Aorta (tissue), 5 donors: ENCODE measurements at places on chromosomes 7 and 10. TPM values are rescaled to one million over a fixed set of nuclear protein-coding genes. Genes with fewer than 3 reads are reported as not detected.
A peak's percentile ranks its signal among the peaks of the same experiment; 100 is the strongest.

The FXYD4 gene
- total RNA-seq, result not detected

The KMT2E gene
- 143 TPM for total RNA-seq

The PPP1R17 gene
- total RNA-seq, result not detected

The PRKAR2B gene
- 4.0 TPM for total RNA-seq

The DLG5 gene
- 50.5 TPM for total RNA-seq

The CLDN3 gene
- total RNA-seq, result not detected

The PIK3CG gene
- 11.8 TPM for total RNA-seq

GRCh38 chr10:71770789-71771188 lies 2.5 kb downstream of the VSIR start:
- H3K4me3 ChIP-seq, result no peak overlapping the region
- H3K27ac ChIP-seq, result peak overlapping the region; percentile 98
- no peaks in the 10 kb centered on the region for H3K27me3 ChIP-seq
- DNase-seq, result peak; percentile 72
- no peaks in the 10 kb centered on the region for H3K4me1 ChIP-seq

DNA sequence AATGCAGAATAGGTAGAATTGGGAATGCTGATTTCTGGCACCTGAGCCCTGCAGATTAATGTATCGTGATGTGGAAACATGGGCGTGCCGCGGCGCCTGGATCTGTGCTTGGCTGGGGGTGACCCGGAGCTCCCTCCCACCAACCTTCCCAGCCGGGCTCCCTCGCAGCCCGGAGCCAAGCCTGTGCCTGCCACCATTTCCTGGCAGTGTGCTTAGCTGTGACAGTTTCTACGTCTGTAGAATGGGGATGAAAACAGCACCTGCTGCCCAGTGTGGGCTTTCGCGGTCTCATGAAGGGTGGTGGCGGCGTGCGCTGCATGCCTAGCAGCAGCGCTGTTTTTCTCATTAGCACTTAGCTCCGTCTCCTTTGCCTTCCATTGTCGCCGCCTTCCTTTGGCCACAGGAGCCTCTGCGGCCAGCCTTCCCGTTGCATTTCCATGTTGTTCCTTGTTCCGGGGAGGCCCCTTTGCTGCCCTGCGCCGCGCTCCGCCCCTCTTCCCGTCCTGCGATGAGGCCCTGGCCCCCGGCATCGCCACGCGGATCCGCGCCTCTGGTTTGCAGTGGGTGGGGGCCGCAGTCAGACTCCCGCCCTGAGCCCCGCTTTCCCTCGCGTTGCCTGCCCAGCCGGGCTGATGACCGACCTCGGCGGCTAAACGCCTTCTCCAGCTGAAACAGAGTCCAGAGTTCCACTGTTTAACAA lies 84.2 kb downstream of the CUL1 start:
- no peaks in the 10 kb centered on the region for H3K27me3 ChIP-seq
- peaks cover 3% of the 10 kb centered on the region for H3K36me3 ChIP-seq
- no peak overlapping the region for H3K27ac ChIP-seq
- no peak overlapping the region for H3K4me3 ChIP-seq

- no peak for DNase-seq
- H3K27me3 ChIP-seq, result no peaks in the 10 kb centered on the region
- no peak overlapping the region for H3K27ac ChIP-seq
- H3K4me3 ChIP-seq, result no peak overlapping the region
These were observed 31.3 kb upstream of the ATP6V0A4 start for GRCh38 chr7:138829335-138829734.

DNA sequence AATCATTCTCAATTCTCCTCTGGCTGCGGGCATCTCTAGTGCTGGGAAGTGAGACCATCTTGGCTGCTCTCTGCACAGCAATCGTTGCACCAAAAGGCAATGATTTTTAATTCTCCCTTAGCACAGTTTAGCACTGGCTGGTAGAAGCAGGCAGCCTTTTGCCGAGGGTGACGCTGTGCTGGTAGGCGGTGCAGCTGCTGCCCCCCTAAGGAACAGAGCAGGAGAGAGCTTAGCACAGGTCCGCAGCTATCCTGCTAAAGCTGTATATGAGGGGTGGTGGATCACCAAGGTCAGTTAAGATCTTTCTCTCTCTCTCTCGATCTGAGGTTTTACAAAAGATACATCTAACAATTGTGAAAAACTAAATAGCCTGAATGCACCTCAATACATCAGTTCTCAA lies 390.1 kb downstream of the GATA3 start:
- DNase-seq, result no peak
- H3K27ac ChIP-seq, result no peak overlapping the region
- H3K4me3 ChIP-seq, result no peak overlapping the region
- peaks cover 1% of the 10 kb centered on the region for H3K27me3 ChIP-seq

DNA sequence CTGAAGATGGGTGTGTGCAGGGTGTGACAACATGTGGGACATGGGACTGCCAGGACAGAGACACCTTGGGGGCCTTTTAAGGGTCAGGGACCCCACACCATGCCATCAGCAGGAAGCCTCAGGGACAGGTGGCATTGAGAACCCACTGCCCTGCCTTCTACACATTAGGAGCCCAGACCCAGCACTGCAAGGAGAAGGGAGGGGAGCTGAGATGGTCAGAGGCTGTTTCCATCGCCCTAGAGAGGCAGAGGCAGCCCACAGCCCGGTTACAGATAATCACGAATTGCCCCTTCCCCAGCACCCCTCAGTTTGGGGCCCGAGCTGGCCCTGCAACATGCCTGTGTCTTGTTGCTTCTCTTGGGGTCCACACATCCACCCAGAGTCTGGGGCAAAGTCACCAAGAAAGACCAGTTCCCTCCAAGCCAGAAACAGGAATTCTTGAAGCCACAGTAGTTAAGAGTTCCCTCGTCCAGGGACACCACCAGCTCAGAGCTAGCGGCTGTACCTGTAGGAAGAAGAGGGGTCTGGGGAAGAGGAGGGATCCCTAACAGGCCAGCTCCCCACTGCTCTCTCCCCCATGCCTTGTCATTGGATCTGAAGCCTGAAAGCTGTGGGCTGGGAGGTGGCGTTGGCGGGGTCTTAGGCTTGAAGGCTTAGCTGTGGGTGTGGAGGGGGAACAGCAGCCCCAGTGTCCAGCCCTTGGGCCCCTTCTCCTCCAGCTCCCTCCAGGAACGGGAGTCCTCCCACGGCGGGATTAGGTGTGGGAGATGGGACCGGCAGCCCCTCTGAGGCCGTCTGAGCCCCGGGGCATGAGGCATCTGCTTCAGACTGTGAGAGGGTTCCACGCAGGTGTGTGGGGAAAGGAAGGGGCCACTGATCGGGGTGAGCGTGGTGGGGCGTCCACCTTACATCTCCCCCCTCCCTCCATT lies 44.8 kb upstream of the ELFN1 start:
- H3K27ac ChIP-seq, result no peak overlapping the region
- peak; percentile 55 for DNase-seq
- no peaks in the 10 kb centered on the region for H3K27me3 ChIP-seq
- H3K4me3 ChIP-seq, result no peak overlapping the region
